ENCODE measurements at places on chromosomes 12 and 14.
A peak's percentile ranks its signal among the peaks of the same experiment; 100 is the strongest.

DNA sequence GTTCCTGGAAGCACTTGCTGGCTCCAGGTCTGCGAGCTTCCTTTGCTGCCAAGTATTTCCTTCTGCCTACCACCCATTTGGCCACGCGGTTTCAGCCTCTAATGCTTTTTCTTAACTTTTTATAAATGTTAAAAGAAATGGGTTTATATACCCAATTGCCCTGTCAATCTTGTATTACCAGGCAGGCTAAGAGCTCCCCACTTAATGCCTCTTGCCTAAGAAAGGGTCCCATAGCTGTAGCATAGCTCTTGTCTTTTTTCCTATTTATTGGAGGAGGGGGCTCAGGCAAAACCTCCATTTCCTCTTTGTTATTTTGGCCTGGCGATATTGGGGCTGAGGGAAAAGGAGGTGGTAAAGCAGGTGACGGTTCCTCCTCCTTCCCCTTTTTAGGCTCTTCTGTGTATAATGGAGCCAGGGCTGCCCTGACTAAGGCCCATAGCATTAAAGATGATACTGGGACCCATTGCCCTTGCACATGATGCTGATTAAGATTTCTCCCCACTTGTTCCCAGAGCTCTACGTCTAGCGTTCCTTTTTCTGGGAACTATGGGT, 21.6 kb upstream of the BLTP3B start:
- DNase-seq: no peak

- no peak for DNase-seq
These were observed 189.5 kb upstream of the FKBP4 start for GRCh38 chr12:2605301-2605700.

- peak; percentile 91 for DNase-seq
These were observed 124.8 kb upstream of the MAP1LC3B2 start for GRCh38 chr12:116434155-116435011.

- no peak for DNase-seq
These were observed 76.6 kb upstream of the PPFIA2 start for GRCh38 chr12:81835783-81836182.

GRCh38 chr14:61839507-61839906, 77.3 kb downstream of the SNAPC1 start:
- DNase-seq: peak; percentile 59

DNA sequence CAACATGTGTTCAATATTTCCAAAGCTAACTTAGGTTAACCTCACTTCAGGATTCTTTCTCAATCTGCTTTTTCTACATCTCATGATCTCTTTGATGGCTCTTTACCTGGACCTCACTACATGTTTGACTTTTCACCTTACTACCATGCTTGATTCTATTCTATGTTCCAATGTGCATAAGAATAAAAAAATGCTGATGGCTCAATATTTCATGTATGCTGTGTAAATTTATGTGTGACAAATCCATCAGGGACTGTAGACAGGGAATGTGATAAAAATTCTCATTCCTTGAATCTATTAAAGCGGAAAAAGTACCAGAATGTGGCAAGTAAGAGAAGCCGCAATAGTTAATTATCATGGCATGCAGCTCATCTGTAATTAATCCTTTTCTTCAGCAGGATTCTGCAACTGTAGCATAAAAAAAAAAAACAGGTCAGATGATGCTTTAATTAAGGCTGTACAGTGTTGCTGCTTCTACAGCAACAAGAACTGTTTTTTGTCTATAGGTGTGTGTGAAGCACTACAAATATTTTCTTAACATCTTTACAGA, 276.9 kb upstream of the PRKD1 start:
- no peak for DNase-seq

GRCh38 chr14:61662437-61663311, 32.6 kb upstream of the HIF1A start:
- DNase-seq: no peak

DNA sequence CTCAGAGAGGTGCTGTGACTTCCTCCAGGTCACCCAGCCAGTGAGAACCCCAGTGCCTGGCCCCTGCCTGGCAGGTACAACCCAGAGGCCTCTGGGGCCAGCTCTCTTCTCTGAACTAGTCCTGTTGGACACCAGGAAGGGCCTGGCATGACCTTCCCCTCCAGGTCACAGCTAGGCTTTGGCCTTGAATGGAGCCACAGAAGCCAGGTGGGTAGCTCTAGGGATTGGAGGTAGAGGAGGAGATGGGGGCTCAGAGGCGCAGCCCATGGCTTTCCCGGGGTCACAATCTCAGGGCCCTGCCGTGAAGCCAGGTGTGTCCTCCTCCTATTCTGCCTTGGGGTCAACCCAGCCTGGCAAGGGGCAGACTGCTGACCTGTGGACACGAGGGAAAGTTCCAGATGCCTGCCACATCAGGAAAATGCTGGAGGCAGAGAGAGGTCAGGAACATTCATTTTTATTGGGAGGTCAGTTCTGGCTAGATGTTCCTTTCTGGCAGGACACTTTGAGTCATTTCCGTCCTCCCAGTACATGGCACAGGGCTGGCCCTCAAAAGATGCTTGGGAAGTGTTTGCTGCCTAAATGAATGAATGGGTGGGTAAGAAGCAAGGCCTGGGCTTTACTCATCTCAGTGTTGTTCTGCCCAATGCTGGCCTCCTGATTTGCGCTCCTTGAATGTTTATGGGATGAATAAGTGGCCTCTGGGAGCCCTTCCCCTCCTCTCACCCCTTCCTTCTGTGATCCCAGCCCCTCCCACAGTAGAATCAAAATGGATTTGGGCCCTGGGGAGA, 25.4 kb downstream of the FAM222A start:
- DNase-seq: no peak

GRCh38 chr14:71193663-71194062, 286.4 kb downstream of the PCNX1 start:
- no peak for DNase-seq

DNA sequence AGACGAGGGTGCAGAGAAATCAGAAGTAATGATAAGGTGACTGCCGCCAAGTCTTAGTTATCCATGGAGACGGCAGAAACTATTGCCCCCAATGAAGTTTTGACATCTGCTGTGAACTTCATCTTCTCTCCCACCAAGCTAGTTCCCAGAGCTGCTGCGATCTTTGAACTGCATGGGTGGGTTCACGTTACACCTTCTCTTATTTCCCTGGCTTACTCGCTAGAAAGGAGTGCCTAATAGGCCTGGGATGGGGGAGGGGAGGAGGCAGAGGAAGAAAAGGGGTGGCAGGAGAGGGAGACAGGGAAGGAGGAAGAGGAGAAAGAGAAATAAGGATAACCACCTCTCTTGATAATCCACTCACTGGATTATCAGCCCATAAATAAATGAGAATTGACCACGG, 157.1 kb downstream of the NTF3 start:
- no peak for DNase-seq
